ENCODE measurements at places on chromosomes 6 and 20. TPM values are rescaled to one million over a fixed set of nuclear protein-coding genes. Genes with fewer than 3 reads are reported as not detected.

MC3R gene
- not detected for total RNA-seq

CRISP3 gene
- total RNA-seq, result not detected

GABRR1 gene
- total RNA-seq, result not detected

MUC21 gene
- total RNA-seq, result not detected

Data from Daoy (cell line).